ENCODE measurements at places on chromosomes 12 and 14.

DNA sequence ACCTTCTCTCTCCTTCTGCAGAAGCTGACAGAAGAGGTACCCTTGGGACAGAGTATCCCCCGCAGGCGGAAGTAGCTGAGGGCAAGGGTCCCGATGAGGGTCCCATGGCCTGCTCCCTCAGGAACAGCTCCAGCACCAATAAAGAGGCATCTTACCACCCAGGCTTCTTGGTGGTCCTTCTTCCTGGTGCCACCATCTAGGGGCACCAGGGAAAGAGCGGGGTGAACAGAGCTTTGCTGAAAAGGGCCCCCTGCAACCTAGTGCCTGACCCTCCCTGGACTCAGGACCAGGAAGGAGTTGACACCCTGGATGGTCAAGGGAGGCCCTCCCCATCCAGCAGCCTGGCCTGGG is 591 bp upstream of the IRF9 start:
- DNase-seq: no peak

DNA sequence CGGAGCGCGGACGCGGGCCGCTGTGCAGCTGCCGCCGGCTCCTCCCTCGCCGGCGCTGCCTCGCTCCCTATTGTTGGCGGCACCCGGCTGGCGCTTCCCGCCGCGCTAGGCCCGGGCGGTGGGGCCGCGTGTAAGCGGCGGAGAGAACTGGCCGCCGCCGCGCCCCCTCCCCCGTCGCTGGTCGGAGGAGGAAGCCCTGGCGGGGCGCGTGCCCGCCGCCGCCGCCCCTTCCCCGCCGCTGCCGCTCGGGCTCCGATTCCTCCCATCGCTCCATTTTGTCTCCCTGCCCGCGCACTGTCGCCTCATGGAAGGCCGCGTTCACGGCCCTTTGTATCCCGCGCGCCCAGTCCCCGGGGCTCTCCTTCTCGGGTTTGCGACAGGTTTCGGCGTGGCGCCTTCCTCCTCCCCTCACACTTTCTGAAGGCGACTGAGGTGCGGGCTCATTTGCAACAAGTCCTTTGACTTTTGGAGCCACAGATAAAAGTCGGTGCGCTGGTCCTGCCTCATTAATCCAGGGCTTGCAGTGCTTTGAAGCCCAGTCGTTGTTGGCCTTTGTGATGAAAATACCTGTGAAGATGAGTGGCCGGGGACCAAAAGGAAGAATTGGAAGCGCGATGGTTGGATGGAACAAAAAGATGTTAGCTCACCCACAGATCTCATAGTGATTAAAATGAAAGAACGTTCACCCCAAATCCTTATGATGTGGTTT is 707 bp downstream of the CPSF6 start:
- peak; percentile 61 for DNase-seq

- no peak for DNase-seq
These were observed 159.9 kb downstream of the CAPZA3 start for GRCh38 chr12:18897823-18898222.

DNA sequence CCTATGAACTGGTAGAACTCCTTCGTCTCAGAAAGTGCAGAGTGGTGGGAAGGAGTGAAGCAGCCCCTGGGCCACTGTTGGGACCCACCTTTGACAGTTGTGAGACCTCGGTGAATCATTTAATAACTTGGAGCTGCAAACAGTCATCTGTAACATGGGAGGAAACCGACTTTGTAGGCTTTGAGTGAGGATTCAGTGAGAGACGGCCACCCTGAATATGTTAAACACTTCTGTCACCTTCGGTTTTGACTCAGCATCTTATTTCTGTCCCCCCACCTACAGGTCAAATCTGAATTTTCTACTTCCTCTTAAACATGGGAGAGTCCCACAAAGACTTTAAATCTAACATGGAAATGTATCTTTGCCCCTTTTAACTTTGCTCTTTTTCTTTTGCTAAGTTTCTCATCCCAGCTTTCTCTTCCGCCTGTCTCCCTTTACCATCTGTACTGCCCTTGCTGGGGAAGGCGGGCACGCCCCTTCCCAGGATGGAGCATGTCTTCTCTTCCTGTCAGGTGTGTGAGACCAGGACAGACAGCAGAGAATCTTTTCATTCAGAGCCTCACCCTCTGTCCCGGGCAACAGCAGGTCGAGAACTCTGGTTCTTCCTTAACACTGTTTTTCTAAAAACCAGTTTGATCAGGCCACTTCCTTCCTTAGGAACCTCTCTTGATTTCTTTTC is 37.1 kb downstream of the ZC3H14 start:
- no peak for DNase-seq

DNA sequence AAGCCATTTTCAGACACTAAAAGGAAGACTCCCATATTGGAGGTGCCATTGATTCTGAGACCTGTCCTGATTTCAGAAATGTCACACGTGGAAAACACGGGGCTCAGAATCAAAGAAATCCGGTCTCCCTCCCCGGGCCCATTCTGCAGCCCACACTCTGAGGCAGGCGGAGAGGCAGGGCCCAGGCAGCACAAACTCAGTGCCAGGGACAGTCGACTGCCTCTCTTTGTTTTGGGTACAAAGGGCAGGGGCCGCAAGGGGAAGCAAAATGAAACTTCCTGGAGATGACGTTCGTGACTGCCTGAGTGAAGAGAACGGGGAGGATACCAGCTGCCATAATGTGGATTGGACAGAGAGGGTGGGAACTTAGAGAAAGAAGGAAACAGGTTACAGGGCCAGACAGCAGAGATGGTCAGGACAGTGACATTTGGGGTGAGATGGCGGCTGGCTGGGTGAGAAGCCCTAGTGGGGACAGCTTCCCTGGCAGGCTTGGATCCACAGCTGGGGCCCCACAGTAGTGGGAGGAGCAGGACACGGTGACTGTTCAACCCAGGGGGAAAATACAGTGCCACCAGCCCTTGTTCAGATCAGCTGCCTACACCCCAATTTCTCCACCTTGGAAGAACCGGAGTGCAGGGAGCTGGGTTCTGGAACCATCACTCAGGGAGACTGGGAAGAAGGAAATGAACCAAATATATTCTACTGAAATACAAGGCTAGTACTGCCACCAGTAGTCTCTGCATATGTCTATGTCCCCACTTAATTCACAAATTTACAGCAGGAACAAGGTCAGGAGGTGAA is 8.1 kb downstream of the GAPDH start:
- no peak for DNase-seq

DNA sequence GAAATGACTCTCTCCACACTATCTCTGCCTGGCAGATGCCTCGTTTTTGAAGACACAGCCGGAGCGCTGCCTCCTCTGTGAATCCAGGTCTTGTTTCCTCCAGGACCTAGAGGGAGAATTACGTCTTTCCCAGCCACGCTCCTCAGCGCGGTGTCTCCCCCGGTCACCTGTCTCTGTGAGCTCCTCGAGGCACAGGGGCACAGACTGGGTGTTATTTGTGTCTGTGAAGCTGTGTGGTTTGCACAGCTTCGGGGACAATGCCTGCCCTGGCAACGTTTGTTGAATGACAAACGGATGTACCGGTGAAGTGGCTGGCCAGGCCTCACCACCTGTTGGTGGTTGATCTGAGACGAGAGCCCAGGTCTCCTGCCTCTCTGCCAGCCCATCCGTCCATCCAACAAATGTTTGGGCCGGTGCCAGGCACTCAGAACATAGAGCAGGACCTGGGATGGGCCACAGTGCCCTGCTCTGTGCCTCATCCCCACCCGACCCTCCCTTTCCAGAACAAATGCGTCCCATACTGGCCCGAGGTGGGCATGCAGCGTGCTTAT is 6.1 kb downstream of the PTPN6 start:
- DNase-seq: no peak

DNA sequence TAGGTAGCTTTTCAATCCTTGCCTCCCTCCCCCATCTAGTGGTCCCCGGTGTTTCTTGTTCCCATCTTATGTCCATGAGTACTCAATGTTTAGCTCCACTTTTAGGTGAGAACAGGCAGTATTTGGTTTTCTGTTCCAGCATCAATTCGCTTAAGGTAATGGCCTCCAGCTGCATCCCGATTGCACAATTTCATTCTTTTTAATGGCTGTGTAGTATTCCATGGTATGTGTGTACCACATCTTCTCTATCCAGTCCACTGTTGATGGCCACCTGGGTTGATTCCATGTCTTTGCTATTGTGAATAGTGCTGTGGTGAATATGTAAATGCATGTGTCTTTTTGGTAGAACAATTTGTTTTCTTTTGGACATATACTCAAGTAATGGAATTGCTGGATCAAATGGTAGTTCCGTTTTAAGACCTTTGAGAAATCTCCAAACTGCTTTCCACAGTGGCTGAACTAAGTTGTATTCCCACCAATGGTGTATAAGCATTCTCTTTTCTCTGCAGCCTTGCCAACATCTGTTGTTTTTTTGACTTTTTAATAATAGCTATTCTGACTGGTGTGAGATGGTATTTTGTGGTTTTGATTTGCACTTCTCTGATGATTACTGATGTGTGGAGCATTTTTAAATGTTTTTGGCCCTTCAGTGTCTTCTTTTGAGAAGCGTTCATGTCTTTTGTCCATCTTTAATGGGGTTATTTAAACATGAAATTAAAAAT is 34.2 kb upstream of the ASPG start:
- no peak for DNase-seq

- DNase-seq: no peak
These were observed 35.5 kb downstream of the CCDC92 start for GRCh38 chr12:123936956-123937706.

DNA sequence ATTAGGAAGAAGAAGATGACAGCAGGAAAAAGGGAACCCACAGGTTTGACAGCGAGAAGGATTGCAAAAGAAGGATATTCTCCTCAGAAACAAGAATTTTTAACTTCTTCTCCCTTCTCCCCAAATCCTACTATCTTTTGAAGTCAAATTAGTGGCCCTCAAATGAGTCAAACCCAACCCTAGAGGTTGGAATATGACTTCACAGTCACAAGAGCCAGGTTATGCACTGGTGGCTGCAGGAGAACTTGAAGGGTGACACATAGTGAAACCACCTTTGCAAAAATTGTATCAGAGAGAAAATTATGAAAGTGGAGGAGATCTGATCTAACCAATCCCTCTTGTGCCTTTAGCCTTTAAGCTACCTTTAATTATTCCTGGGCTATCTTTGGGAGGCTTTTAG is 386.2 kb upstream of the CCDC196 start:
- no peak for DNase-seq

DNA sequence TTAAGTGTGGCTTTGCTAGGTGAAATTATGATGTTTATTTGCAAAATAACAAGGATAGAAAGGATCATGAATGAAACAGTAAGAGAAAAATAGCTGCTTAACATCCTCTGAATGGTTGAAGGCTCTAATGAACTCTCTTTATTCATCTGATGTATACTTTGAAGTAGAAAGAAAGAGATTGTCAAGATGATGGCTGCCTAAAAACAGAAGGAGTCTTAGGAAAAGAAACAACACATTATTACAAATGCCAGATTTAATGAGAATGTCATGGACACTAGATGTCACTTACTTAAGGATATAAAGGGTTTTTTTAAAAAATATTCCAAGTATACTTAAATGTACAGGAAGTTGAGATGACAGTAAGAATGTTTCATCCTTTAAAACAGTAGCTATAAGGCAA is 21.6 kb downstream of the DCN start:
- no peak for DNase-seq

DNA sequence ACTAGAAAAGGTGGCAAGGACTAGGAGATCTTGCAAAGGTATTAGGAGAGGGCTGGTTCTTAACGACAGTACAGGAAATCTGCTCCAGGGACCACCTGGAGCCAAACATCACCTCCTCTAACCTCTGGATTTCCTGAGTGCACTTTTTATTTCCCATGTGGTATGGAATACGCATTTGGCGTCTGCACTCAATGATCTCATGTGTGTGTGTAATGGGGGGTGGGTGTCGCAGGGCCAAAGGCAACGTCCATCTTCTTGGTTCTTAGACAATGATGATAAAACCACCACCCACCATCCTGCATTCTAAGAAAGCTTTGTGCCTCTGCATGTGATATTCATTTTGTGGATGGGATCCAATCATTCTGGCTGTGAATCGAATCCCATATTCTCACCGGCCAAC is 68.8 kb downstream of the CLMN start:
- no peak for DNase-seq

DNA sequence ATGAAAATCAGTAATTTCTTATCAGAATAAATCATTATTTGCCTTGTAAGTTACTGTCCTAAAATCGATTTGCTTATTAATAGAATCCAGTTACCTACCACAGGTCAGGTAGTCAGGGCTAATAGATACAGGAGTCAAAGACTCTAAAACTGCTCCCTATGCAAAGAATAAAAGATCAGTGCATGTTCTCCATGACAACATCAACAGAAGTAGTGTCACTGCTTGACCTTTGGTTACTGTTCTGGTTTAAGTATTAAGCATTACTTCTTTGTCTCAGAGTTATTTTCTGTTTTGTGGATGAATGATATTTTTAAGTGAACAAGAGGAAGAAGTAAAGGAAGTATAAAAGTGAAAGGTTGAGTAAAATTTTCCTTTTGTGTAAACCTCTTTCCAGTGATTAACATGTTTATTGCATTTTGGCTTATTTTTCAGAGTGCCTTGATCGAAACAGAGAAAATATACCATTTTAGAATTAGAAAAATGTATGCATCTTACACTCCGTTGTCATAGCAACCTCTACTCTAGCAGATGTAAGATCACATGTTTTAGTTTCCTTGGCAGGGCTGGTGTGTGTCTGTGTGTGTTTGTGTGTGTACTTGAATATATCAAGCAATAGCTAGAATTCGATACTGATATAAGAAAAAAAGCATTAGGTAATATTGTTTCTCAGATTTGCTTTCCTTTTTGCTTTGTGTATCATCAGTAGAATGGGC is 44.7 kb downstream of the ABCD2 start:
- DNase-seq: no peak

DNA sequence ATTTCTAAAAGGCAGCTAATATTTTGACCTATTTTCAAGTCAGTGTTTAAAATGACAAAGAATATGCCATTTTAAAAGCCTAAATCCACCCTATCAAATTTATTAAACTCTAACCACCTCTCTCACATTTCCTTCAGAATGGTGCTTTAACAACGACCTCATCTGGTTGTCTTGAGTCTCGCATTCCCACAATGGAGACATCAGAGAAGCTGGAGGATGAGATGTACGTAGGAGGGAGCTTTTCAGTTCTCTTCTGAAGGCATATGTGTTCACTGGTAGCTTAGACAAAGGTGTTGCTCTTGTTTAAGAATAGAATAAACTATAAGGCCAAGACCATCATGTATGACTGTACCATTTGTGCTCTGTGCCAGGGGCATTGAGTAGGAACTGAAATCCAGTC is 82.9 kb downstream of the BCL2L14 start:
- DNase-seq: no peak

DNA sequence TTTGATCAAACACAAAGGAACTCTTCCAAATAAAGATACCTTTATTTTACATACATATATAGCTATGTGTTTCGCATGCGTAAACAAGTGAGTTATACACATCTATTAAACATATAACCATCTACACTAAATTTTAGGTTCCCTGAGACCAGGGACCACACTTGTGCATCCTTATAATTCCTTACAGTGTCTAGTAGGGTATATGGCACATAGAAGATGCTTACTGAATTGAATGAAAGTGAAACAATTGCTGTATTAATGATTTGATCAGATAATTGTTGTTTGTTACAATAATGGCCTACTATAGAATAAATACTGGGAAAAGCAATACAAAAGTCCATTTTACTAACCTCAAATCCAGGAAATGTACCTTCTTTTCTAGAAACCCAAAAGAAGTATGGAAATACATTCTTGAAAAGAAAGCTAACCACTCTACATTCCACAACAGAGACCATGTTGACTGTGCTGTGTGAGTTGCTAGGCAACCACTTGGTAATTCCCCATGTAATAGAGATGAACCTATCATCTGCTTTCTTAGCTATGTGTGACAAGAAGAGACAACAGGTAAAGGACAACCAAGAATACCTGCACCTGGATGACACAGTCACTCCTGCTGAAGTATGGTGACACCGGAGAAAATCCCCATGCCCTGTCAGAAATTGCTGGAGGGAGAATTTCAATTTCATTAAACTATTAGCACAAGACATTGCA is 11.9 kb upstream of the CIPC start:
- no peak for DNase-seq
